ENCODE measurements at places on chromosomes 2 and 18.

- DNase-seq = no peak
Observed at GRCh38 chr2:186980787-186981550, 132.0 kb upstream of the ZSWIM2 start.

GRCh38 chr2:69624611-69625010, 18.9 kb downstream of the AAK1 start:
- no peak for DNase-seq

GRCh38 chr2:69514406-69514805, 77.2 kb upstream of the NFU1 start:
- DNase-seq = no peak

DNA sequence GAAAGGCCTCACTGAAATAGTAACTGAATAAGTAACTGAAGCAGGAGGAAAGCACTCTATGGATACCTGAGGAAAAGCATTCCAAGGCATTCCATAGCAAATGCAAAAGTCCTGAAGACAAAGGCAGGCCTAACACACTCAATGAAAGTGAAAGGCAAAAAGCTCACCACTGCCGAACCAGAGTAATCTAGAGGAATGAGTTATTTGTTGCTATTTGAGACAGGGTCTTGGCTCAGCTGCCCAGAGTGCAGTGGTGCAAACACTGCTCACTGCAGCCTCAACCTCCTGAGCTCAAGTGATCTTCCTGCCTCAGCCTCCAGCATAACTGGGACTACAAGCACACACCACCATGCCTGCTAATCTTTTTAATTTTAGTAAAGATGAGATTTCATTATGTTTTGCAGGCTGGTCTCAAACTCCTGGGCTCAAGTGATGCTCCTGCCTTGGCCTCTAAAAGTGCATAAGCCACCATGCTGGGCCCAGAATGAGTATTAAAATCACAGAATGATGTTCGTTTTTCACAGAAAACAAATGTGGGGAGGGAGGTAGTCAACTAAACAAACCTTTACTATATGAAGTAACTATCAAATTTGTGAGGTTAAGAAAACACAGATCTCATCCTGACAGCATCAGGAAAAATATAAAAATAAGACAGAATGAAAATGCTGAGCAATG, 17.9 kb downstream of the PIAS2 start:
- no peak for DNase-seq

DNA sequence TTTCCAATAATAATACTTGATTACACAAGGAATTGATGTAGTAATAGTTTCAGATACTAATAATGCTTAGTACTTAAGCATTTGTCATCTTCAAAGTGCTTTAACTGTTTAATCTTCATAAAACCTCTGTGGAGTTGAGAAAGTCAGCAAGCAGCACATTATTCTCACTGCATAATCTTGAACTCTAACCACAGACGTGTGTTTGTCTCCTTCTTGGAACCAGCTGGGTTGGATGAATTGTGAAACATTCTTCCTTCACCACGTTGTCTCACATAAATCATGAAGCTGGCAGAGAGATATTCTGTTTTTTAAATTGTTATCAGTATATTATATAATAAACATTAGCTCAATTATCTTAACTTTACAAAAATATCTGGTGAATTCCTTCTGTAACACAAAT, 55.1 kb upstream of the LDAH start:
- no peak for DNase-seq

DNA sequence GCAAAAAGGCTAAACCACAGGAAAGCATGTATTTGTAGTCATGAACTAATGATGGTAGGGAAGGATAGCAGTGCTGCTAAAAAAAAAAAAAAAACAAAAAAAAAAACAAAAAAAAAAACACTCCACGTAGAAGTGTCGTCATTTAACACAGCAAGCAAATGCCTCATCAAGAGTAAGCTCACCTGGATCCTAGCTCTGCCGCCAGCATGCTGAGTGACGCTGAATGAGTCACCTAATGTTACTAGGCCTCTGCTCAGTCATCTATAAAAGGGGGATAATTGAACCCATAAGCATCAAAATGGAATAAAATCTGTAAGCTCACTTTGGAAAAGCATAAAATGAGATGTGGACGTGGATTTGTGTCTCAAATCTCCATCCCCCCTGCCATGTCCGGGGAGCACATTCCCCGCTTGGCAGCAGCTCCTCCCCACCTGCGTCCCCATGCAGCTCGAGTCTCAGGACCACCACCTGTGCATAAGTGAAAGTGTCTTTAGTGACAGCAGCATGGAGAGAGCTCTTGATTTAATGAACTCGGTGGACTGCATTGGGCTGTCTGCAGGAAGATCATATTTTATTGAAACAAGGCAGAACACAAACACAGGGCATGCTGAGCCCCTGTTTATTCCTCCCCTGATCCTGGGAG, 427.5 kb downstream of the LRATD1 start:
- DNase-seq = no peak

DNA sequence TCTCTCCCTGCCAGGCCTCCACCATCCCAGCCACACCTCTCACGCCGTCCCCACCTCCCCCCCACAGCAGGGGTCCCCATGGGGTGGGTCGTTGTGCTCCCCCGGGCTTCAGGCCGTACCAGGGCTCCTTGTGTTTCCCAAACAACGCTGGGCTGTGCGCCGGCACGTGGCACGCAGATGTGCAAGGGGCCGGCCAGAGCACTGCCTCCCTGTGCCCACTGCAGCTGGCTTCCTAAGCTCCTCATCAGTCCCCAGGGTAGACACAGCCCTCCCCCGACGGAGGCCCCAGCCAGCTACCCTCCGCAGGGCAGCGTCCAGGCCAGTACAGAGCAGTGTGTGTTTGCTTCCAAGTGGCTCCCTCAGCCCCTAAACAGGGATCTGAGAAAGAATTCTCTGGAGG, 34.0 kb downstream of the BIN1 start:
- DNase-seq = no peak

DNA sequence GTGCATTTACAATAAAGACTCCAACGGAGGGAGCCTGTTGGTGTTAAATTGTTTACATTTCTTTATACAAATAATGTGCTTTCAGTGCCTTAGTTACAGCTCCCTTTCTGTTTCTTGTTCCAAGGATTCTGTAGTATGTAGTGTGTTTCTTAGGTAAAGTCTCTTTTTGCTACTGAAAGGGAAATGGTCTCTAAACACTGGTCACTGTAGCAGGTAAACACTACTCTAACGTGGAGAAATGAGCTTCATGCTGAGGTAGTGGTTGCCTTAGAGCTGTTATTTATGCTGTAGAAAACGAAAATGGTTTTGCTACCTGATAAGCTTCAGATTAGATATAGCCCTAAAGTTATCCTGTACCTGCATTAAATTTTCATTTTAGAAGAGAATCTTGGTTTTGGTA, 163.6 kb downstream of the CAPN13 start:
- no peak for DNase-seq

- DNase-seq = no peak
Observed at GRCh38 chr2:132740081-132740720, 70.2 kb upstream of the LYPD1 start.

GRCh38 chr2:200741468-200742202, 70.1 kb upstream of the BZW1 start:
- no peak for DNase-seq

DNA sequence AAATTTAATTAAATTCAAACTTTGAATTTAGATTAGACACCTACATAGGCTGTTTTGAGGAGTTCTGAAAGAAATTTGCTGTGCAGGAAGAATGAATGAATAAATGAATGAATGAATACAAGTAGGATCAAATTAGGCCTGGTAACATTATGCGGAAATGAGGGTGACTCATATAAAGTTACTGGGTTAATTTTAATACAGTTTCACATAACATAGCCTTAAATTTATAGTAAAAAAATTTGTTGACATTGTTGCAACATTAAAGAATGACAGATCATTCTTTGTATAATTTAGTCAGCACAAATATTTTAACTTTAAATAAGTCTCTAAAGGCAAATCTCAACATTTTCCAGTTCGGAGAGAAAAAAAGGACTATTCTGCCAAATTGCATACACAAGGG, 1293.1 kb upstream of the SLC39A10 start:
- no peak for DNase-seq

DNA sequence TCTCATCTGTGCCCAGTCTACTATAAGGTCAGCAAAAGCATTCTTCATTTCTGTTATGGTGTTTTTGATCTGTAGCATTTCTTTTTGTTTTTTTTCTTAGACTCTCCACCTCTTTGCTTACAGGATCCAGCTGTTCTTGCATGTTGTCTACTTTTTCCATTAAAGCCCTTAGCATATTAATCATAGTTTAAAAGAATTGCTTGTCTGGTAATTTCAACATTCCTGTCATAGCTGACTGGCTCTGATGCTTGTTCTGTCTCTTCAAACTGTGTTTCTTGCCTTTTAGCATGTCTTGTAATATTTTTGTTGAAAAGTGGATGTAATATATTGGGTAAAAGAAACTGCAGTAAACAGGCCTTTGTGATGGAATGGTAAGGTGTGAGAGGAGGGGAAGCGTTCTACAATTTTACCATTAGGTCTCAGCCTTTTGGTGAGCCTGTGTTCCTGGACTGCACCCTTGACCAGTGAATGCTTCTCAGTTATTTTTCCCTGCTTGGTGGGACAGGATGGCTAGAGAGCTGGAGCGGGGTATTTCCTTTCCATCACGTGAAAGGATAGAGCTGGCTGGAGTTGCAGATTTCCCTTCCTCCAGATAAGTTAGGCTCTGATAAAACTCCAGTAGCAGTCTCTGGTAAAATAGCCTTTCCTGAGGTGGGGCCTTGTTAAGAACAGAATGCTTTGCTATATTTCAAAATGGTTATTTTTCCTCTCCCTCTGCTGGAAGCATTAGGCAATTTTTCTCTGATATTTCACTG, 65.4 kb downstream of the PLA2R1 start:
- DNase-seq = no peak

DNA sequence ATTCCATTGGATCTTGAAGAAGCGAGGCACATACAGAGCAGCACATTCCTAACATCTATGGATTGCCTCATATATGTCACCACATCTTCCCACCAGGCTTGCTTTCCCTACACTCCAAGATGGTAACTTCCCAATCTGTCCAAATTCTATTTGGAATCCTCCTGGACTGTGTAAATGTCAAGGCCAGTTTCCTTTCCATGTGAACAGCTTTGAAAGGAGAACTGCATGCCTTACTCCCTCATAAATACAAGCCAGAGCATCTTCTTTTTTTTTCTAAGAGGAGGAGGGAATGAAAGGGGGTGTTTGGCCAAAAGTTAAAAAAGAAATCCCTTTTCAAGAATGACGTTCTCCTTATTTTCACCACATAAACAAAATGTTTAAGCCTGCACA, 103.8 kb upstream of the OSR1 start:
- no peak for DNase-seq

Measured in KBM-7 (cell line).